ENCODE measurements at places on chromosomes 6 and 20.
A peak's percentile ranks its signal among the peaks of the same experiment; 100 is the strongest.

DNA sequence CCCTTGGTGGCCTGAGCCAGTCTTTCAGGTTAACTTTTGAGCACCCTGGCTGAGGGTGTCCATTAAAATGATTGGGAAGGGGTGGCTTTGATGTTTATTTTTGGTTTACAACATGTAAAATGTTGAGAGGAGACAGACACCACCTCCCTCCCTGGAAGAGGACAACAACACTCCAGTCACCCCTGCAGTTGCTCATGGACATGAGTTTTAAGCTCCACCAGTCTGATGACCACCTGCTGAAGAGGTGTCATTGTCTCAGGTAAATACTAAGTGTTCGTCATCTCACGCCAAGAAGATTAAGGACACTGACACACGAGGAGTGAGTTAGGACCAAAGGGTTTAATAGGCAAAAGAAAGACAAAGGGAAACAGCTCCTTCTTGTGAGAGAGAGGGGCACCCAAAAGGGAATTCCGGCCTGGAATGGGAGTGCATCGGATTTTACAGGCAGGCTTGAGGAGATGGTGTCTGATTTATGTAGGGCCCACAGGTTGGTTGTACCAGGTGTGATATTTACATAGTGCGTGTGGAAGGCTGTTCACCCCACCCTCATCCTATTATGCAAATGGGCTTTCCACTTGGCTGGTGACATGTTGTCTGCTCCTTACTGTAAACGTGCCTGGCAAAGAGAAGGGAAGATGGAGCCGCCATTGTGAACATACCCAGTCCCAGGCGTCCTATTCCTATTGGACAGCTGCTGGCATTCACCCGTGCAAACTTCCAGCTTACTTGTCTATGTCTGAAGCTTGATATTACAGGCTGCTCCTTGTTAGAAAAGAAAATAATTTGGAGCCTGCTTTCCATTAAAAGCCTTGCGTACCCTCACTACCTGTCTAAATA, 6.6 kb downstream of the HLA-B start:
- DNase-seq: no peak

DNA sequence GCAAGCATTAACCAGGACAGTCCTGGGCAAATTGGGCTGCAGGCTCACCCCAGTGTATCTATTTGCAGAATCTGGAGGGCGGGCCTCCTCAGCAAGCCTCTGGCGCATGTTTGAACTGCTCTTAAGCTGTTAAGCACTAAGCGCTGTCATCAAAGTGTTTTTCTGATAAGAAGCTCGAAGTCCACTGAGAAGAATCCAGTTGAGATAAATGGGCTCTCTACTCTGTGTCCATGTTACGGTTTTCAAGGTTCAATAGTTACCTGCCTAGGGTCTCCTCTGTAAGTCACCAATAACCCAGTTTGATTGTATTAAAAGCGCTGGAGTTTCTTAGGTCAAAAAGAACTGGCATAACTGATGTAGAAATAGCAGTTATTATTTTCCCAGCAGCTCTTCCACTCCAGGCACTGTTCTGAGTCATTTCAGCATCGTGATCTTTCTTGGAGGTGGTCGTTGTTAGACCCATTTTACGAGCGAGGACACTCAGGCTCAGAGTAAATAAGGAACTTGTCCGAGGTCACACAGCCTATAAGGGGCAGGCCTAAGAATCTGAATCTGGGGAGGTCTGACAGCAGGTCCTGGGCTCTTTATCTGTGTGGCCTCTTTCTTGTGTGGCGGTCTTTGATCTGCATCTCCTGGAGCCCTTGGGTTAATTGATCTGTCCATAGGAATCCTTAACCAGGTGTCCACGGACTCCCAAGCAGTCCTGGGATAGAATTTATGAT, 207.4 kb upstream of the ZNF217 start:
- DNase-seq: no peak

DNA sequence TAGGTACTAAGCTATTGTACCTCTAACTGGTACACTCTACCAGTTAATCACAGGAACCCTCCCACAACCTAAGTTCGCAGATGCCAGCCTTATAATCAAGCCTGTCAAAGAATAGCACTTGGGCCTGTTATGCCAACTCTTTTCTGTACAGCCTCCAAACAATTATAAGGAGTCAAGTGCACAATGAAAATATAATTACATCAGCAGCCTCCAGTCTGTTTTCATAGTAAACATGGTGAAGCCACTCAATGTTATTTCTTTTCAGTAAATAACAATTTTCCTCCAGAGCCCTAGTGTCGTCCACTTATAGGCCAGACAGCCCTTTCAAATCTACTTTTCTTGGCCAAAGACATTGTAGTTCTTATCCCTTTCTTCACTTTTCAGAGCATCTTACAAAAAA, 82.7 kb upstream of the CARMIL1 start:
- no peak for DNase-seq

DNA sequence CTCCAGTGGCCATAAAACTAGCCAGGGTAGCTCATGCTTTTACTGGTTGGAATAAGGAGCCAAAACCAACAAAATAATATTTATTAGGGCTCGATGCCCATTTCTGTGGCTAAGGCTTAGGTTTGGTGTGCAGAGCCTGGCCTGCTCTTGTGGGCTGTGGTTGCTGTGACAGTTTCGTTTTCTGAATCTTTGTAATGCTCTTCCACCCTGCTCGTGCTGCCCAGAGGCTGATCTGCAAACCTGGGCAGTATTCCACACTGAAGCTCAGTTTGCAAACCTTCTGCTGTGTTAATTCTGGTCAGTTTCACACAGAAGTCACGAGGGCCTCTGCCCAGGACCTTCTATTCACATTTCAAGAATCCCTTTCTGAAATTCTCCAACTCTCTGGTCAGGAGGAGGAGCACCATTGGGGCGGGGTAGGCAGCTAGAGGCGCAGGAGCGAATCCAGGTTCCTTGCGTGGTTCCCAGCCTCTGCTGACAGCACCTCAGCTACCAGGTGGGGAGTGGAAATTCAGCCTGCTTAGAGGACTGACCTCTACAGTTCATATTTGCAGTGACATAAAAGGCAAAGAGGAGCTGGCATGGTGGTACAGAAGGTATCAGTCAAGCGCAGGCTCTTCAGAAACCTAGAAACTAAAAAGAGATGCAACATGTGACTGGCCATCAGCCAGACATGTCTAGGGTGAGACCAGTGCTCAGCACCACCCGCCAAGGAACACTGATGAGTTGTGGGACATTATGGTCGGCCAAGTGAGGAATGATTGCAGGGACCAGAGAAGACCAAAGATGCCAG, 14.3 kb upstream of the C20orf144 start:
- peak; percentile 76 for DNase-seq

DNA sequence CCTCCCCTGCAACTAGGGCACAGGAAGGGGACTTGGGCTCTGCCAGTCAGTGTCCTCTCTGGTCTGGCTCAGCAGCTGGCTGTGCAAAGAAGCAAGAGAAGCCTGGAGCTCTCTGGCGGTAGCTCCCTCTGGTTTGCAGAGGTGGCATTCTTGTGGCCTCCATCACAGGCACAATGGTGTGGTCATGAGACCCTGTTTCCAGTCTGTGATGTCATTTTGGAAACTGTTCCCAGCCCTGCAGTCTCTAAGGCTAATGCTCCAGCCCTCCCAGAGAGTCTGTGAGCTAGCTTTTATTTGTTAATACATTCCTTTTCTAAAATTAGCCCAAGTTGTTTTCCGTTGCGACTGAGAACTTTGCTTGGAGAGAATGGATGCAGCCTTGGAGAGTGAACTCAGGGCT, 69.5 kb upstream of the FOXQ1 start:
- no peak for DNase-seq

DNA sequence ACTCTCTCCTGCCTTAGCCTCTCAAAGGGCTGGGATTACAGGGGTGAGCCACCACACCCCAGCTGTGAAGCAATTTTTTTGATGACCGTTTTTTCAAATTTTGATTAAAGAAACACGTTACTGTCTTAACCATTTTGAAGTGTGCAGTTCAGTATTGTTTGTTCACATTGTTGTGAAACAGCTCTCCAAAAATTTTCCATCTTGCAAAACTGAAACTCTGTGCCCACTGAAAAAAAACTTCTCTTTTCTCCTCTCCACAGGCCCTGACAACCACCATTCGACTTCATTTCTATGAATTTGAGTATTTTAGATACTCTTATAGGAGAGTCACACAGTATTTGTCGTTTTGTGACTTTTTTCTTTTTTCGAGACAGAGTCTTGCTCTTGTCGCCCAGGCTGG, 53.9 kb downstream of the ECT2L start:
- no peak for DNase-seq

DNA sequence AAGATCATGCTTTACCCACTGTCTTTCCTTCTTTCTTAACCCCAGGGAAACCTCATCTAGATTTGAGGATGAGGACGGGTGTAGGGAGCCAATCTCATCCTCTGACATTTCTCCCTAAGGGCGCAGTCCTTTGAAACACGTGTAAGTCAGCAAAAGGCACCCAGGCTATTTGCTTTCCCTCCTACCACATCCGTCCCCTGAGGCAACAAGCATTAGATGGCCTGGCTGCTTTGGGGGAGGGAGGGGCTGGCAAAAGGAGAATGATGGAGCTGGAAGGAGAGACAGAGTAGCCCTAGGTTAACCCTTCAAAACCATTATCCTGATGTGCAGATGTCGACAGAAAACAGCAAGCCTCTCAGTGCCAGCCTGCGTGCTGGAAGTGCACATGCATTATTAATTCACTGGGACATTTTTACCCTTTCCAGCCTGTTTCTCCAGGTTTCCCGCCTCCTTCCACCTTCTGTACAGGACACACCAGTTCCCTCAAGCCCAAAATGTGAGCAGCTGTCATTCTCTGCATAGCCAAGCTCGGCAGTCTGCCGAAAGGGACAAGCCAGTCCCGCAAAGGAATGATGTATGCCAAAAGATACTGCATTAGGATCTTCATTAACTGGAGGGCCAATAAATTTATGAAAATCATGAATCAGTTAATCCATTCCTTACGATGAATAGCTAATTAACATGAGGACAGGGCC, 547.2 kb downstream of the CD83 start:
- DNase-seq: no peak

- DNase-seq: no peak
These were observed 32.5 kb upstream of the TMEM244 start for GRCh38 chr6:129893640-129894039.

- no peak for DNase-seq
These were observed 480.7 kb downstream of the RFPL4B start for GRCh38 chr6:112827793-112828192.

DNA sequence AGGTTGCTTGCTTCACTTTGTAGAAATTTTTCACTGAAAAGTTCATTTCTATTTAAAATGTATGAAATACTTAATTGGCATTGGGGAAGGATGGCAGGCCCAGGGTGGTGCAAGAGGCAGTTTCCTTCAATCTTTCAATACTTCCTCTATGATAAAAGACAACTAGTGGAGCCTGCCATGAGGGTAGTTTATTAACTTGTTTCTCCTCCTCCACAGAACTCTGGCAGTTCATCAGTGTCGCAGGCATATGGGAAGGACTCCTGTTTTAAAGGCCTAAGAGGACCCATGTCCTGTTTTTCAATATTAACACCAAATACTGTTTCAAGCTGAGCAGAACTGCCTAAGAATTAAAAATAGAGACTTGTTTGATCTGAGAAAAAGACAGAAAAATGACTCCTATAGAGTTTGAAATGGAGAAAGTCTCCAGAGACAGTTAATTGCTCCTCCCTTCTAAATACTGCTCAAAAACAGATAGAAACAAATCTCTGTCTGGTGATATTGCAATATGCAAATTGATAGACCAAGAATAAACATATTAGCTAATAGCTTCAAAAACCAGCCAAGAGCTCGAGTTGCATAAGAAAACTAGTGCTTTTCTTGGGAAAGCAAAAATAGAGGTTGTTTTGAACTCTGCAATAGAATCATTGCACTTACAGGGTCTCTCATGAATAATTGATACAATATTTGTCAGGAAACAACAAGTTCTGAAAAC, 665.7 kb upstream of the SLC35B3 start:
- DNase-seq: no peak

- no peak for DNase-seq
These were observed 615.6 kb upstream of the CDH4 start for GRCh38 chr20:60636417-60636816.

DNA sequence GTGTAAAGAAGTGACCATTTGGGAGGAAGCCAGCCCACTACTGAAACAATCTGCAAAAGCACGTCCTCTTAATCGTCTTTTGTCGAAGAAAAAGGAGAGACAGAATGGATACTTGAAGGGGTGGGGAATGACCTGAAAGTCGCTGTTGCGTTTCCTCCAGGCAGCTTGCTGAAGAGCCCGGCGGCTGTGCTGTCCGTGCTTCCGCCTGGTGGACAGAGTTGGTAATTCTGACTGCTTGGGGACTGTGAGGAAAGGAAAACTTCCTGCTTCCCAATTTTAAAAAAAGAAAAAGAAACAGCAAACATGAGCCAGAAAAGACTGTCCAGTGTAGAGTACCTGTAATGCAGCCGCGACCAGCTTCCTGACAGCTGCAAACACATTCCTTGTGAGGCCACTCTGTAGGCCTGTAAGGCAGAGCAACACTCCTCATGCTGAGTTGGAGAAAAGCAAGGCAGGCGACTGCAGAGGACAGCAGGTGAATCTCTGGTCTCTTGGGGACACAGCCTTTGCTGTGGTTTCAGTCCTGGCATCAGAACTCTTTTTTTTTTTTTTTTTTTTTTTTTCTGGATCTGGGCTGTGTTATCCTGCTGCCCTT, 251.1 kb upstream of the TBX18 start:
- DNase-seq: peak; percentile 4

GRCh38 chr20:38221119-38221589, 39.4 kb downstream of the KIAA1755 start:
- DNase-seq: peak; percentile 88

DNA sequence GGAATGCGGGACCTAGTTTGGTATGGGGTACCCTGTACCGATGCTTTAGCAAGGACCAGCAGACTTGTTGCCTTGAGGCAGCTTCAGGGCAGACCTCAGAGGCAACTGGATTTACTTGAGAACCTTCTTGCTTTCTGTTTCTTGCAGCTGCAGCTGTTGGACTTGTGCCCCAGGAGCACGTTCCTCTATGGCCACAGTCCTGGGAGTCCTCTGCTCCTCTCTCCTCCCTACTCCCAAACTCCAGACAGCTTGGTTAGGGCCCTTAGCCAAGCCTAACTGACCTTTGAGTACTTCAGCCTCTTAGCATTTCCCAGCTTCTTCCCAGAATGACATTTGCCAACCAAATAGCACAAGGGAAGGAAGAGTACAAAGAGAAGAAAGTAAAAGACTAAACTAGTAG, 34.7 kb downstream of the GHRH start:
- no peak for DNase-seq

GRCh38 chr6:157859775-157860504, 36.9 kb downstream of the SNX9 start:
- DNase-seq: no peak

GRCh38 chr6:2589171-2589661, 161.5 kb downstream of the MYLK4 start:
- no peak for DNase-seq

DNA sequence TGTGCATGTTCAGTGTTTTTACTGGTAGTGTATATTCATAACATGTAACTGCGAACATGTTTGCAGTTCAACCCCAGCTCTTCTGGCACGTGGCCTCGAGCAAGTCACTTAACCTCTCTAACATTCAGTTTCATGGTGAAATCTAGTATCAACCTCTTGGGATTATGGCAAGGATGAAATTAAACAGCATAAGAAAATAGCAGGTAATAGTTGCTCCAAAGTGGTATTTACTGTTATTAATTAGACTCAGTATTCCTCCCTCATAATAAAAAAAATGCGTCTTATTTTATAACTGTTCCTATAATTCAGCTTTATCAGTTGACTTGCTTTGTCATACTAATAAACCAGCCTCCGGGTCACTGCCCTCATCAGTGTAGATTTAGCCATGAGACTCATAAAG, 15.0 kb downstream of the FAM184A start:
- no peak for DNase-seq

Data from GM19239 (cell line).